Right forelimb (tissue), 1 donor: ENCODE measurements at places on chromosomes 7 and 10.
A peak's percentile ranks its signal among the peaks of the same experiment; 100 is the strongest.

GRCh38 chr10:104546756-104547155, 94.3 kb upstream of the SORCS3 start:
- no peak for DNase-seq

DNA sequence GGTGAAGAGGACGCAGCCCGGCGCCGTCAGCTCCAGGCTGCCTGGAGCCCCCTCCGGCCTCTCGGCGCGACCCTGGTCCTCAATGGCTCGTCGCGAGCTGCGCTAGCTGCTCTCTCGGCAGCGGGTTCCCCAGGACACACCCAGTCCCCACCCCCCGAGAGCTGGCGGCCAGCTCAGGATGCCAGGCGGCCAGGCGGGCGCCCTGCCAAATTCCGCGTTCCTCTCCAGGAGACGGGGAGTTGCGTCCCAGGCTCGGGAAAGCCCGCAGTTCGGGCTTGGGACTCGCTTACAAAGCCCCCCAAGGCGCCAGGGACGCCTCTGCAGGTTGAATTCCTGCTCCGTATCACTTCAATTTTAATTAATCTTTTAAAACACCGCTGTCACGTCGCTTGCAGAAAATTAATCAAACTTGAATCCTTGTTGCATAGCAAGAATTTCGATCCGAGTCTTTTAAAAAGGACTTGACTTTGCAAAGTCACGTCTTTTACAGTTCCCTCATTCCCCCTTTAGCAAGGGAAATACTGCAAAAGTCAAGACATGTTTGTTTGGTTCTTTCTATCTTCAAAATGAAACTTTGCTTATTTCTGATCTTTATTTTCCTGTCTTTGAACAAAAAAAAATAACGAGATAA, 28.2 kb downstream of the SKIDA1 start:
- peak; percentile 96 for DNase-seq

- no peak for DNase-seq
Observed at GRCh38 chr10:93277360-93277759, 203.7 kb downstream of the CYP26A1 start.

GRCh38 chr10:69418052-69418752, 1.5 kb upstream of the TACR2 start:
- no peak for DNase-seq

- DNase-seq, result no peak
Observed at GRCh38 chr10:4684434-4684833, 141.6 kb upstream of the AKR1E2 start.
